ENCODE measurements at places on chromosomes 16 and 17.

- no peak for DNase-seq
Measured at GRCh38 chr16:11662582-11662981, 5.7 kb upstream of the SNN start.

DNA sequence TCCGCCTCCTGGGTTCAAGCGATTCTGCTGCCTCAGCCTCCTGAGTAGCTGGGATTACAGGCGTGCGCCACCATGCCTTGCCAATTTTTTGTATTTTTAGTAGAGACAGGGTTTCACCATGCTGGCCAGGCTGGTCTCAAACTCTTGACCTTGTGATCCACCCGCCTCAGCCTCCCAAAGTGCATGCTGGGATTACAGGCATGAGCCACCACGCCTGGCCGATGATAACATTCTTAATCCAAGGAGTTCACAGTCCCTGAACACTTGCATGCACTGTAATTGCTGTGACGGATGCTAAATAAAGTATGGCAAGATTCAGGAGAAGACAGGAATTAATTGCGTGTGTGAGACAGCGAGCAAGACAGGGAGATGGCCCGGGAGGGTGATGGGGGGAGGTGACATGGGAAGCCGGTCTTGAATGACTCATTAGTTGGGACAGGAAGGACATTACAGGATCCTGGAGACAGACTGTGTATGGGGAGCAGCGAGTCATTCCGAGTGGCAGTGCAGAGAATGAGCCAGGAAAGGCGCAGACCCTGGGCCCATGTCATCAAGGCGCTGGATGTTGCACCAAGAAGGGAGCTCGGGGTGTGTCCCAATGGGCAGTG, 6.7 kb downstream of the ABCA3 start:
- no peak for DNase-seq

- no peak for DNase-seq
Measured at GRCh38 chr17:77563439-77564102, 394.9 kb upstream of the TNRC6C start.

- DNase-seq: peak; percentile 62
Measured at GRCh38 chr16:49016461-49016860, 265.2 kb downstream of the CBLN1 start.

- DNase-seq: no peak
Measured at GRCh38 chr17:11705111-11705510, 106.8 kb downstream of the DNAH9 start.

- no peak for DNase-seq
Measured at GRCh38 chr16:49017501-49017900, 264.1 kb downstream of the CBLN1 start.

DNA sequence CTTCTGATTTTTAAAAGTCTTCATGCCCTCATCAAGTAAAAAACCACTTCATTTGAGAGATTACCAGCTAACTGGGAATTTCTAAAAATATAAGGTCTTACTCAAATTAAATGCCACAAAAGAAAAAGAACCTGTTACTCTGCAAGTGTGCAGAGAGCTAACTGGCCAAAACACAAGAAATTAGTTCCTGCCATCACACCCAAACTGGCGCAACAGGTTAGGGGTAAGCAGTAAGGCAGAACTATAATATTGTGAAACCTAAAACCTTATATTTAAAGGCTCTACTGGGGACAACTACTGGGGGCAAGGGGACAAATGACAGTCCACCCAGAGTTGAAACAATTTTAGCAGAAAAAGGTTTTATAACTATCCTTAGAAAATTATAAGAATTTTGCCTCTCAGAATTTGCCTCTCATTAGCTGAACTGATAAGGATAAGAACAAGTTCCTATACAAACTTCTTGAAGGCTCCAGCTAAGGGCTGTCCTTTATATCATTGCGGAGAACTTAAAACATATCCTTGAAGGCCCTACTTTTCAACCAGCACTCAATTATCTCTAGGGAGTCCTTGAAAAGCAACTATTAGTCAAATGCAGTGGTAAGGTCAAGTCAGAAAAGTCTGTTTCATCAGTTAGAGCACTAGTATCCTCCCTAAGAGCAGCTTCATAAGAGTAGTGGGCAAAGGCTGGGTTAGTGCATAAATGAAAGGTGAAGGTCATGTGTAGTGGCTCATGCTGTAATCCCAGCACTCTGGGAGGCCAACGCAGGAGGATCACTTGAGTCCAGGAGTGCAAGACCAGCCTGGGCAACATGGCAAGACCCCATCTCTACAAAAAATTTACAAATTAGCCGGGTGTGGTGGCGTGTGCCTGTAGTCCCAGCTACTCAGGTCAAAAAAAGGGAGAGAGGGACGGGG, 31.5 kb downstream of the SMURF2 start:
- no peak for DNase-seq

DNA sequence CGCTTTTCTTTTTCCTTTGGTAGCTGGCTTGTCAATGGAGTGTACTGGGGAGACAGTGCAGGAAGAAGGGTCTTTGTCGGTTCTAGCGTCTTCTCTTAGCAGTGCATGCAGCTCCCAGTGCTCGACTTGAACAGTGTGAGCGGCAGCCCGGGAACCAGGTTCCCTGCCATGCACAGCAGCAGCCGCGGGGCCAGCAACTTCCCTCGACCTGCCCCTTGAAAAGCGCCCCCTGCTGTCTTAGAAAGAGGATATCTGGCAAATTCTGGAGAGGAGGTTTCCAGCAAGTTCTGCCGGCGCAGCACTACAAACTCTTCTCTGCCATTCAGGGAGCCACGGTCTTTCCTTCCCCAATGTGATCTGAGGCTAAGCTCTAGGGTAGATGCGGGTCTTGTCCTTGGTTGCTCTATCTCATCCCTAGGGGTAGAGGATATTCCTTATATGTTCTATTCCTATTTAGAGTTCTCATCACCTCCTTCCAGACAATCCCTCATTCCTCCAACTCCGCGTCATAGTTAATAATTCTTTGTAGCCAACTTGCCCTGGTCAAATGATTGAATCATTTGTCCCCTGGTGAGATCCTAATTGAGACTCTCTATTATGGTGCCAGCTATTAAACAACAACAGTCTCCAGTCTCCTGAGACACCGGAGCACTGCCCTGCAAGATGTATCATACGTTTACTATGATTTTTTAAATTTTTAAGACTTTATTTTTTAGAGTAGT, 451.3 kb downstream of the PMP22 start:
- DNase-seq: no peak

DNA sequence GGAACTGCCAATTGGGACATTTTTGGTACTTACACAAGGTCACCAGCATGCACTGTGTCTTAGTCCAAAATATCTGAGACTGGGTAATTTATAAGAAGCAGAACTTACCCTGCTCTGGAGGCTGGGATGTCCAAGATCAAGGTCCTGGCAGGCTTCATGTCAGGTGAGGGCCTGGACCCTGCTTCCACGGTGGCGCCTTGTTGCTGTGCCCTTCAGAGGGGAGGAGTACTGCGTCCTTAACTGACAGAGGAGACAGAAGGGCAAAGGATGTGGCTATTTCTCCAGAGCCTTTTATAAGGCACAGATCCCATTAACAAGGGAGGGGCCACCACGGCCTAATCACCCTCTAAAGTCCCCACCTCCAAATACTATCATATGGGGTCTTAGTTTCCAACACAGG, 178.9 kb downstream of the C16orf95 start:
- no peak for DNase-seq

GRCh38 chr17:4365628-4366326, 698 bp downstream of the UBE2G1 start:
- no peak for DNase-seq

GRCh38 chr16:50833929-50834328, 92.0 kb downstream of the CYLD start:
- DNase-seq: no peak

Measured in cerebellar nuclear complex (tissue), 1 donor.